ENCODE measurements at places on chromosomes 16 and 17. TPM values are rescaled to one million over a fixed set of nuclear protein-coding genes. Genes with fewer than 3 reads are reported as not detected.

NPIPA5 gene
- 0.87 TPM for total RNA-seq

- H3K36me3 ChIP-seq = no peaks in the 10 kb centered on the region
- H3K27ac ChIP-seq = no peak overlapping the region
- no peak for DNase-seq
- peaks cover 10% of the 10 kb centered on the region for H3K27me3 ChIP-seq
These were observed 3.1 kb downstream of the ALOX15B start for GRCh38 chr17:8041979-8042378.

- no peaks in the 10 kb centered on the region for H3K36me3 ChIP-seq
- H3K4me1 ChIP-seq = peaks cover 16% of the 10 kb centered on the region
- no peak overlapping the region for H3K27ac ChIP-seq
- peaks cover 80% of the 10 kb centered on the region for H3K27me3 ChIP-seq
- DNase-seq = peak; percentile 52
- H3K4me3 ChIP-seq = peak overlapping the region; percentile 57
These were observed 787 bp downstream of the ZFPM1 start for GRCh38 chr16:88453611-88454522.

KRT36 gene
- not detected for total RNA-seq

- no peaks in the 10 kb centered on the region for H3K4me1 ChIP-seq
- no peaks in the 10 kb centered on the region for H3K27me3 ChIP-seq
- no peak overlapping the region for H3K27ac ChIP-seq
- H3K4me3 ChIP-seq = no peak overlapping the region
These were observed 39.4 kb downstream of the HS3ST3A1 start for GRCh38 chr17:13562271-13562800.

DNA sequence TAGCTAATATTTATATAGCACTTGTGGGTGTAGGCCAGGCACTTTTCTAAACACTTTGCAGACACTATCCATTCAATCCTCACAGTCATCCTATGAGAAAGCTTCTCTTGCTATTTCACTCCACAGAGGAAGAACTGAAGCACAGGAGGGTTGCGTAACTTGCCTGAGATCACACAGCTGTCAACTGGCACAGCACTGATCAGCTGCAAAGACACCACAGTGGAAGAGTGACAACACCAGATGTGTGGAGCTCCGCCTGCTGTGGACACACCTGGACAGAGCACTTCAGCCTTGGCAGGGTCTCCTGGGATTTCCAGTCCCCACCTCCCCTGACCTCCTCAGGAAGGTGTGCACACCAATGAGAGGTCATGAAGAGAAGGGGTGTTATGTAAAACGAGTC lies 13.3 kb upstream of the CNEP1R1 start:
- H3K4me1 ChIP-seq = no peaks in the 10 kb centered on the region
- H3K4me3 ChIP-seq = no peak overlapping the region
- no peak for DNase-seq
- no peaks in the 10 kb centered on the region for H3K27me3 ChIP-seq
- no peaks in the 10 kb centered on the region for H3K36me3 ChIP-seq

DNA sequence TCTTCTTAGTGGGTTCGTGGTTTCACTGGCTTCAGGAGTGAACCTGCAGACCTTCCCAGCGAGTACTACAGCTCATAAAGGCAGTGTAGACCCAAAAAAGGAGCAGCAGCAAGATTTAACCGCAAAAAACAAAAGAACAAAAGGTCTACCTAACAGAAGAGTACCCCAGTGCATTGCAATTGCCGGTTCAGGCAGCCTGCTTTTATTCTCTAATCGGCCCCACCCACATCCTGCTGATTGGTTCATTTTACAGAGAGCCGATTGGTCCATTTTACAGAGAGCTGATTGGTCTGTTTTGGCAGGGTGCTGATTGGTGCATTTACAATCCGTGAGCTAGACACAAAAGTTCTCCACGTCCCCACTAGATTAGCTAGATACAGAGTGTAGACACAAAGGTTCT lies 2.0 kb upstream of the ARRB2 start:
- no peak overlapping the region for H3K4me3 ChIP-seq
- peaks cover 7% of the 10 kb centered on the region for H3K4me1 ChIP-seq
- peak; percentile 36 for DNase-seq
- no peaks in the 10 kb centered on the region for H3K27me3 ChIP-seq

DNA sequence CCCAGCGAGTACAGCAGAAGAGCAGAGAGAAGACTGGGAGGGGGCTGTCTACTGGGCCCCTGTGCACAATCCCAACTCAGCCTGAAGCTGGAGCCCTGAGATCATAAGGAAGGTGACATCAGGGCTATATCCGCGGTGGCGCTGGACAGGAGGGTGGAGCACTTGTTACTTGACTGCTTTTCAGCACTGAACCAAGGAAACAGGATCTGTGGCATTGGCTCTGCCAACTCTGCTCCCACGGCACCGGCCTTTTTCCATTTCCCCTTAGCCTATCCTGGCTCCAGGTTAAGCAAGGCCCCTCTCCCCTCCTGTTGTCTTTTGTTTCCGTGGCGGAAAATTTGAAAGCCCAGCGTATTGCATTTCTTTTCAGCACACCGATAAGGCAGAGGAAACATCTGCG lies 125.0 kb upstream of the IRX3 start:
- H3K4me3 ChIP-seq = no peak overlapping the region
- peaks cover 16% of the 10 kb centered on the region for H3K27me3 ChIP-seq
- peaks cover 10% of the 10 kb centered on the region for H3K4me1 ChIP-seq
- H3K36me3 ChIP-seq = no peaks in the 10 kb centered on the region

DNA sequence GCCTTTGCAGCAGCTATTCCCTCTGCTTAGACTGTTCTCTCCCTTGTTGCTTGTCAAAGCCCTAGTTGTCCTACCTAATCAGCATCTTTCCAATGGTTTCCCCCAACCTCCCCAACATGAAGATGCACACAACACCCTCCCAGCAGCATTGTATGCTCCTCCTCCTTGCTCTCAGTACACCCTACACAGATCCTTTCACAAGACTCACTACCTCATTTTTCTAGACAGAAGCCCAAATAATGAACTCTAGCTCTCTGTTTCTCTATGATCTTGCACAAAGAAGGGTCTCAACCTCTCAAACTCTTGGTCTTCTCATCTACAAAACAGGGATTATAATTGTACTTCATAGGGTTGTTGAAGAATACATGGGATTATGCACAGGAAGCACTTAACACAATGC lies 19.4 kb downstream of the PSME3IP1 start:
- no peak for DNase-seq
- peaks cover 14% of the 10 kb centered on the region for H3K4me1 ChIP-seq
- no peak overlapping the region for H3K4me3 ChIP-seq
- no peak overlapping the region for H3K27ac ChIP-seq
- no peaks in the 10 kb centered on the region for H3K27me3 ChIP-seq
- peaks cover 20% of the 10 kb centered on the region for H3K36me3 ChIP-seq

- peak; percentile 71 for DNase-seq
- peak overlapping the region; percentile 79 for H3K4me3 ChIP-seq
- no peaks in the 10 kb centered on the region for H3K27me3 ChIP-seq
- no peaks in the 10 kb centered on the region for H3K36me3 ChIP-seq
- H3K4me1 ChIP-seq = peaks cover 10% of the 10 kb centered on the region
- H3K27ac ChIP-seq = no peak overlapping the region
These were observed 717 bp downstream of the CYBA start for GRCh38 chr16:88649924-88650748.

DHRS13 gene
- 25.6 TPM for total RNA-seq

CCL3 gene
- not detected for total RNA-seq

DNA sequence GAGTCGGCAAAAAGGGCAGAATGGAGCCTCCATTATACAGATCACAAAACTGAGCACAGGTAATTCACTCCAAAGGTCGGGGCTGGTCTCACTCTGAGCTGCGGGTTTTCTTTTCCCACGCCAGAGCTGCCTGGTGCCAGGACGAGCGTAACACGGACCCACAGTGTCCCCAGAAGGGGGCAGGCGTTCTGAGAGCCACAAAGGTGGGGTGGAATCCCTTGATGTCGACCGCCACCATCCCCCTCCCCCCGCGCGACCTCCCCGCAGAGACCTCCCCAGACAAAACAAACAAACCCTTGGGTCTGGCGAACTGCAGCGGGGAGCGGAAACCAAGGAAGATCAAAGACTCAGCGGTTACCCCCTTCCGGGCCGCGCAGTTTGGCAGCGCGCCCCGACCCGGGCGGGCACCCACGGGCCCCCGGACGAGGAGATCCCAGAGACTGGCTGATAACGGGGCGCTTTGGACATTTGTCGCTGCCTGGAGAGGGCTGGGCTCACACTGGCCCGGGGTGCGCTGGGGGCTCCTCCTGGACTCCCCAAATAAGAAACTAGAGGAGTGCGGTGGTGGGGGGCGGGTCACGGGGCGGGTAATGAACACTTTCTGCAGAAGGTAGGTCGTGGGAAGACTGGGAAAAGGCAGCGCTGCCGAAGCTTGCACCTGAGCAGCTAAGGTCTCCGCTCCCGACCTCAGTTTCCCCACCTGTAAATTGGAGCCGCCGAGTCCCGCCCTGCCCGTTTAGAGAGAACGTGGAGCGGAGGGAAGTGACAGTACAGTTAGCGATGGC lies 664 bp upstream of the NKD1 start:
- H3K4me3 ChIP-seq = peak overlapping the region; percentile 53
- peaks cover 17% of the 10 kb centered on the region for H3K4me1 ChIP-seq
- peak; percentile 77 for DNase-seq
- no peak overlapping the region for H3K27ac ChIP-seq

DNA sequence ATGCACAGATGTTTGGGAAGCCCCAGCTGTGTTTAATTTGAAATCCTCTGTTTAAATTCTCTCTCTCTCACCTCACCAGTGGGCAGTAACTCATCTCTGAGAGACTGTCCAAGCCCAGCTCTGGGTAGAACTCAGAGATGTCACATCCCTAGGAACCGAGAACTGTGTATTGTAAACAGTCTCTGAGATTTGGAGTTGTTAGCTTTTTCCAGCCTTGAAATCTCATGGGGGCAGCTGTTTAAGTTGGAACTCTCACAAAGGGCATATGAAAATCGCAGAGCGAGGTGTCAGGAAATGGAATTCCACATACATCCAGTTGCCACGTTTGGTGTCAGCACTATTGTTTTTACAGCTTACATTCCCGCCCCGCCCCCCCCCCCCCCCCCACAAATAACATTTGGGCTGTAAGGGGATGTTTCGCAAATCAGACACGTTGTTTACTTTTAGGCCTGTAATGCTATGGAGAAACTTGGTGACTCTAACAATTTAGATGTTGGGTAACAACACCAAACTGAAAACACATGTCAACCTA lies 34.3 kb downstream of the VPS35L start:
- no peak overlapping the region for H3K4me3 ChIP-seq
- H3K36me3 ChIP-seq = no peaks in the 10 kb centered on the region
- H3K4me1 ChIP-seq = no peaks in the 10 kb centered on the region
- no peak for DNase-seq
- H3K27me3 ChIP-seq = no peaks in the 10 kb centered on the region

PIRT gene
- total RNA-seq = not detected

- H3K36me3 ChIP-seq = no peaks in the 10 kb centered on the region
- H3K27ac ChIP-seq = no peak overlapping the region
- no peak for DNase-seq
- peaks cover 22% of the 10 kb centered on the region for H3K27me3 ChIP-seq
These were observed 1.5 kb downstream of the TNFSF12 start for GRCh38 chr17:7550344-7550743.

NPIPA2 gene
- total RNA-seq = 2.7 TPM

COPRS gene
- total RNA-seq = 51.3 TPM

- H3K4me3 ChIP-seq = no peak overlapping the region
- H3K4me1 ChIP-seq = peaks cover 30% of the 10 kb centered on the region
- H3K27ac ChIP-seq = no peak overlapping the region
- H3K36me3 ChIP-seq = no peaks in the 10 kb centered on the region
These were observed 7.1 kb downstream of the UBE2O start for GRCh38 chr17:76445697-76446448.

- no peaks in the 10 kb centered on the region for H3K36me3 ChIP-seq
- peaks cover 18% of the 10 kb centered on the region for H3K4me1 ChIP-seq
- H3K27me3 ChIP-seq = no peaks in the 10 kb centered on the region
These were observed 31.2 kb upstream of the MTSS2 start for GRCh38 chr16:70717065-70717464.

GRCh38 chr16:50841081-50841886 lies 99.4 kb downstream of the CYLD start:
- H3K4me3 ChIP-seq = peak overlapping the region; percentile 28
- H3K4me1 ChIP-seq = peaks cover 15% of the 10 kb centered on the region
- peaks cover 27% of the 10 kb centered on the region for H3K27me3 ChIP-seq

DNA sequence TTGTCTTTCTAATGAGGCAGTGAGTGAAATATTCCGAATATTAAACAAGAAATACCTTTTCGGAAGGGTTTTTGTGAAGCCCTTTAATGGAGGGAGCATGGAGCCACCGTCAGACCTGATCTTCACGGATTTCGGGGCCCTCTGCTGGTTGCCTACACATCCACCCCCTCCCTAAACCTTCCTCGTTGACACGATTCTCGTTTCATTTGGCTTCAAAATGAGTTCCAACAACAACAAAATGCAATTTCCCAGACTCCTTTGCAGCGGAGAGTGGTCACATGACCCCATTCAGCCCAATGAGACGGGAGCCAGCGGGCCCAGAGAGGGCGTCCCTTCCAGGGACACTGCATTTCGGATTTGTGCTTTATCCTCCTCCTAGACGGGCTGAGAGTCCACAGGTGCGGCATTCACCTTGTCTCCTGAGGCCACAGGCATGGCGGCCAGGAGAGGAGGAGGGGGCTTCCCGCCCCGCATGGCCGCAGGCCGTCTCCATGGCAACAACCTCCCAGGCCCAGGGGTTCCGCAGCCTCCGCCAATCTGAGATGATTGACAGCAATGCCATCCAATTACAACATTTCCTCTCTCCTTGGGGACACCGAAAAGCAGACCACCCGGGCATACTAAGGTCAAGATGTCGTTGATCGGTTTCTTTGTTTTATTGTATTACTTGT lies 259.8 kb downstream of the C16orf95 start:
- H3K27me3 ChIP-seq = no peaks in the 10 kb centered on the region
- no peaks in the 10 kb centered on the region for H3K36me3 ChIP-seq
- H3K4me1 ChIP-seq = peaks cover 2% of the 10 kb centered on the region
- no peak overlapping the region for H3K4me3 ChIP-seq
- peak; percentile 33 for DNase-seq

GRCh38 chr17:66737524-66737923 lies 97.4 kb upstream of the CACNG5 start:
- H3K27ac ChIP-seq = no peak overlapping the region
- H3K36me3 ChIP-seq = no peaks in the 10 kb centered on the region
